ENCODE measurements at places on chromosomes 5 and 9.

DNA sequence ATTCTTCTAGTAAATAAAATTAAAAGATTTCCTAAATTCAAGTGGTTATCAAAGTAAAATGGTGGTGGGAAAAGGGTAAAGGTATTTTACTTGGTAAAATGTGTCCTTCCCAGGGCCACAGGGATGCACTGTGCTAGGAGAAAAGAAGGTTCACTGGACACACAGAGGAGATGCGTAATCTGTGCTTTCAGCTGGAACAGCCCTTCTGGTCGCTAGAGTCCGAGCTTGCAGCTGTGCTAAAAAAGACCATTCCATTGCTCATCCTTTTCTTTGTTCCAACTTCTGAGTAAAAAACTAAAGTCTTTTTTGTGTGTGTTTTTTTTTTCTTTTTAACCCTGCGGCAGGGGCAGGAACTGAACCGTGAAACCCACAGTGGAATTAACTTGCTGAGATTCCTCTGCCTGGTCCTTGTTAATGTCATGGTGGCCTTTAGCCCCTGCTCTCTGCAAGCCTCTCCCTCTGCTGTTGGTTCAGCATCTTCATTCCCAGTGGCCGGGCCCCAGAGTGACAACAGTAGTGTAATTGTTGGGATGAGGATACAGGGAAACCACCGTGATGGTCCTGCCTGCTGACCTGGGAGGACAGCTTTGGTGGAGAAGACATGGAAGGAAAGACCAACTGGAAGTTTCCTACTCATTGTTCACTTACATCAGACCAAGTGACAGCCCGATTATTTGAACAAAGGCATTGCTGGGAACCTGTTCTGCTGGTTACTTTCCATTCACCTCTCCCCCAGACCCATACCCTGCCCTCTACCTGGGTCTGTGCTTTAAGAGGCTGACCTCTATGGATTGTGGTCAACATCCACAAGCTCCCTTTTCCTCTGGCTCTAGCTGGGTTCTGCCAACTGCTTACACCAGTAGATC is 31.9 kb upstream of the FSTL4 start:
- no peak for DNase-seq

DNA sequence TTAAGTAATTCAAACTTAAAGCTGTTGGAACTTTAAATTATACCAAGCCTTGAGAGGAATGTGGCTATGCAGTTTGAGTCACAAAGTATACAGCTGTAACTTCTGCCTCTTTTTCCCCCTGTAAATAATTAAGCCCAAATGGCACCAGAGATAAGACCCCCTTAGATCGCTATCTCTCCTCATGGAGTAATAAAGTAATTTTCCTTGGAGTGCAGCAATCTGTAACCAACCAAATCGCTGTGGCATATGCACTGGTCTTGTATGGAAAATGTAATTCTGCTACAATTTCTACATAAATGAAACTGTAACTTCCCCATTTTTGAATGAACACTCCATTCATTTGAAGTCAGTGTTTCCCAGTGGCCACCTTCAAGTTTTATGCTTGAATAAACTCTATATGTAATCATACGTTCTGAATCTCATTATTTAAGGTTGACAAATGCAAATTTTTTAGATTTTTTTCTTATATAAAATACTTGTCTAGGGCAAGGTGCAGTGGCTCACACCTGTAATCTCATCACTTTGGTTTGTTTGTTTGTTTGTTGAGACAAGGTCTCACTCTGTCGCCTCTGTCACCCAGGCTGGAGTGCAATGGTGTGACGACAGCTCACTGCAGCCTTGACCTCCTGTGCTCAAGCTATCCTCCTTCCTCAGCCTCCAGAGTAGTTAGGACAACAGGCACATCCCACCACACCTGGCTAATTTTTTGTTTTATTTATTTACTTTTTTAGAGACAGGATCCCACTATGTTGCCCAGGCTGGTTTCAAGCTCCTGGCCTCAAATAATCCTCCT is 12.3 kb downstream of the SUSD1 start:
- no peak for DNase-seq

GRCh38 chr9:114446036-114446435 is 58.3 kb upstream of the AKNA start:
- no peak for DNase-seq

DNA sequence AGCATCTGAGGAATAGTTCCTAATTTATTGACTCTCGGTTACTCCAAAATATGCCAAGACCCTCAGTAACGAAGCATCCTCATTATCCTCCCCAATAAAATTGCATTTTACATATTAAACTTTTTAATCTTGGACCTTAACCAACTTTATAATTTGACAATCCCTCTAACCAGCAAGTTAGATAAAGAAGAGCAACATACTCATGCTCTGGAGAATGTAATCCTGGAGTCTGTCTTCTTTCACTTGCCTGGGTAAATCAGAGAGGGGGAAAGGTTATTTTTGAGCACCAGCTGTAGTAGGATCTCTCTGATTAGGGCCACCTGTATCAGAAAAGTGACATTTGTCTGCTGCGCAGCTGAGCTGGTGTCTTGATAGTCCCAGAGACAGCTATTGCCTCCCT is 59.8 kb downstream of the NDFIP1 start:
- DNase-seq = no peak
